ENCODE measurements at places on chromosomes 11 and 22.

- no peak for DNase-seq
These were observed 1.0 kb downstream of the MN1 start for GRCh38 chr22:27800250-27801201.

DNA sequence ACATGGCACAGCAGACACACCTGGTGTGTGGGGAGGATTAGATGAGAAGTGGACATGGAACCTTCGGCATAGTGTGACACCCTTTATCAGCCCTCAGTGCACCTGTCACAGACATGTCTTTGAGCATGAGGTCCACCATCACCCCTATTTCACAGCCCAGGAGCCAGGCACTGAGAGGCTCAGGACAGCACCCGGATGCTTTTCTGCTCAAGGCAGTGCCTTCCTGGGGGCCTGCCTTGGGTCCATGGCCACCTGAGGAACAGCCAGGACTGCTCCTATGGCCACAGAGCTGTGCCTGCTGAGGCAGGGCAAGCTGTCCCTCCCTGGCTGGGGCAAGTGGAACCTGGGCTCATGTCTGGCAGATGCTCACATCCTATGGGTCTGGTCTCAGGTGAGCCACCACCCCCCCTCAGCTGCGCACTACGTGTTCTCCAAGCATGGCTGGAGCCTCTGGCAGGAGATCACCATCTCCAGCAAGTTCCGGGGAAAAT, 75.8 kb downstream of the MORC2 start:
- DNase-seq: no peak

- no peak for DNase-seq
These were observed 11.4 kb upstream of the CAT start for GRCh38 chr11:34427186-34427805.

DNA sequence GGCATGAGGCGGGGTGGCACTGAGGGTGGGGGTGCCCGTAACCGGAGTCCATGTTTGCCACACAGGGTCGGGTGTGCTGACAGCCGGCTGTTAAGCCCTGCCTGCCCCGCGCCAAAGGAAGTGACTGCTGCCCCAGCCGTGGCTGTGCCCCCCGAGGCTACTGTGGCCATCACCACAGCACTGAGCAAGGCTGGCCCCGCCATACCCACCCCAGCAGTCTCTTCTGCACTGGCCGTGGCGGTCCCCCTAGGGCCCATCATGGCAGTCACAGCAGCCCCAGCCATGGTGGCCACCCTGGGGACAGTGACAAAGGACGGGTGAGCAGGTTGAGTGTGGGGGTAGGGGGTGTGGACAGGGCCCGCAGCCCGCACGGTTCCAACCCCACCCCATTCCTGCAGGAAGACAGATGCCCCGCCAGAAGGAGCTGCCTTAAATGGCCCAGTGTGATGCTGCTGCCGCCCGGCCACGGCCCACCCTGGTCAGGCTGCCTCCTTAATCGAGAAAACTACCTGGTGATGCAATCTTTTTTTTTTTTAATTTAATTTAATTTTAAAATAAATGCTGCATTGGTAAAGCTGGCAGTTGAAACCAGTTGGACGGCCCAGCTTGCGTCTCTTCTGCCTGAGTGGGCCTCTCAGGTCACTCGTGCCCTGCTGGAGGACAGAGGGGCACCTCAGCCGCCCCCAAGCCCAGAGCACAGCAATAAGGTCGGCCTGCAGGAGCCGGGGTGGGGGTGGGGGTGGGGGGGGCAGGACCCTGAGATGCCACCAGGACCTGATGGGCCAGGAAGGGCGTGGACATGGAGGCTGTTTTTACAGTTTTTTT, 30.8 kb downstream of the SBF1 start:
- no peak for DNase-seq

DNA sequence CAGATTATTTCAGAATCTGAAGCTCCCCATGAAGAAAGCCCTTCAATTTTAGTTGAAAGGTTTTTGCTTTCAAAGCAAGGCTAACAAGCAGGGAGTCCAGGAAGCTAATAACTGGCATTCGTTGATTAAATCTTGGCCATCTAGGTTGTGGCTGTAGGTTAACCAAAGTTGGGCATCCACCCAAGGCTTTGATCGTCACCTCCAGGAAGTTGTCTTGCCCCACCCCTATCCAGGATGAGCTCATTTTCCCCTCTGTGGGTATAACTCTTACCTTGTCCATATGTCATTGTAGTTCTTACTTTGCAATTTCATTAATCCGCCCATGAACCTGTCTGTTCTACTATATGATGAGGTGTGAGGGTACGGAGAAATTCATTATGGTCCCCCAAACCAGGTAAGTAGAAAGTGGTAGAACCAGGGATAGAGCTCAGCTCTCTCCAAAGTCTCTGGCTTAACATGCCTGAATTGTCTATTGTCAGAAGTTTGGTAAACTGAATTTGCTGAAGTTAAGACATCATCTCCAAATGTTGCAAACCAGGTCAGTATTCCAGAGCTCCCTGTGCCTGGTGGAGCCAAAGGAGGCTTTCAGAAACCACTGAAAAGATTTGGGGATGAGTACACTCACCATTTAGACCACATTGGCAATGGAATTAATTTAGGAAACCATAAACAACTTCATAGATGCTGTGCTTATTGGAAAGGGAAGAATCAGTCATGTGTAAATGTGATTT, 97.1 kb downstream of the CD44 start:
- DNase-seq: no peak

- DNase-seq: no peak
These were observed 515.7 kb downstream of the BUD13 start for GRCh38 chr11:116257092-116257491.

DNA sequence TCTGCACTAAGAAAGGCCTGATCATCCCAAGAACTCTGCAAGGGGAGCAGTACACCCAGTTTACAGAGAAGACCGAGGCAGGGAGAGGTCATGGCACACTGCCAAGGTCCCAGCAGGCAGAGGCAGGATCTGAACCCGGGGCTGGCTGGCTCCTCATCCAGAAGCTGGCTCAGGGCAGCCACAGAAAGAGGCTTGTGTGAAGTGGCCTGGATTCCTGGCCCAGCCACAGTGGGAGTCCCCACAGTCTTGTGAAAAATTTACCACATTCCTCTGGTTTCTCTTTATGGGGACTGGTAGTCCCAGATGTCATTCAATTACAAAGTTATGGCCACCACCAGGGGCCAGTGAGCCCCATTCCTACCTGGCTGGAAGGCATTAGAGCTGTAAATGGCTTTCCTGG, 440.5 kb downstream of the MIAT start:
- no peak for DNase-seq

DNA sequence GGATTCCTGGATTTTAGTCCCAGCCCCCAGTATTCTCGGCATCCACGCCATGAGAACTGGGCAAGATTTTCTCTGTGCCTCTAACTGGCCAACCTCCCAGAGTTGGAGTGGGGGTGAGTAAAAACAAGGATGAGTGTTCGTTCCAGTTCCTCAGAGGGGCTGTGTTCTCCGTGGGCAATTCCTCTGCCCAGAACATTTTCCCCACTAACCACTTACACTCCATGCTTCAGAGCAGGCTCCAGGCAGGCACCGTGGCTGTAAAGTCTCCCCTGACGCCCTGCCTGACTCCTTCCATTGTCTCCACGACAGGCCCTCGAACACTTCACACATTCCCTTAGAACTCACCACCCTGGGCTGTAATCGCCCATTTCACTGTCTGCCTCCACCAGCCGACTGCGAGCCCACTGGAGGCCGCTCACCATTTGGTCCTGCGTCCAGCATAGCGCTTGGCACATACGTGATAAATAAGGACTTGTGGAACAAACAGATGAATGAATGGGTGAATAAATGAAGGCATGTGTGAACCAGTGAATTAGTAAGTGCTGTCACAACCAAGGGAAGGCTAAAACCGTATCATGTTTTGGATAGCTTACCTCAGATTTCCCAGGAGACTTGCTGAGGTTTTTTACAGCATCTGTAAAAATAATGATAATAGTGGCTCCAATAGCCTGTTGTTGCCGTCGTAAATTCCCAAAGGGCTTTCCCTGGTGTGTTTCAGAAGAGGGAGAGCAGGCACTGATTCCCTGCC, 6.1 kb downstream of the APLNR start:
- no peak for DNase-seq

- DNase-seq: no peak
These were observed 2.2 kb downstream of the C11orf24 start for GRCh38 chr11:68269414-68270081.

GRCh38 chr11:11246166-11246565, 106.9 kb downstream of the CSNK2A3 start:
- DNase-seq: no peak

GRCh38 chr11:1305063-1305495, 4.4 kb downstream of the TOLLIP start:
- DNase-seq: no peak

GRCh38 chr11:12061851-12062560, 48.4 kb upstream of the MICAL2 start:
- DNase-seq: no peak

- no peak for DNase-seq
These were observed 48.6 kb downstream of the C11orf91 start for GRCh38 chr11:33651990-33652389.

DNA sequence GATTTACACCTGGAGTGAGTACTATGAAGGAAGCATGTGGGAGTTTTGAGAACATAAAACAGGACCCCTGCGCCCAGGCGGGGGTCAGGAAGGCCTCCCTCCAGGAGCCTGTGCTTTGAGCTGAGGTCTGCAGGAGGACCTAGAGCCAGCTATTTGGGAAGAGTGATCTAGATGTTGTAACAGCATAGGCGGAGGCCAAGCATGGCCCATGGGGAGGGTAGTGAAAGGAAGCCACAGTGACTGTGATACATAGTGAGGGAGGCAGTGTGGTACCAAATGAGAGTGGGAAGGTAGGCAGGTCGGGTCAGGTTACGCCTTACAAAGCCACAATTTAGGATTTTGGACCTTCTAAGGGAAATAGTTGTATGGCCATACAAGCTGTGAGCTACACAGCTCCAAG, 147.5 kb downstream of the PARVA start:
- no peak for DNase-seq

DNA sequence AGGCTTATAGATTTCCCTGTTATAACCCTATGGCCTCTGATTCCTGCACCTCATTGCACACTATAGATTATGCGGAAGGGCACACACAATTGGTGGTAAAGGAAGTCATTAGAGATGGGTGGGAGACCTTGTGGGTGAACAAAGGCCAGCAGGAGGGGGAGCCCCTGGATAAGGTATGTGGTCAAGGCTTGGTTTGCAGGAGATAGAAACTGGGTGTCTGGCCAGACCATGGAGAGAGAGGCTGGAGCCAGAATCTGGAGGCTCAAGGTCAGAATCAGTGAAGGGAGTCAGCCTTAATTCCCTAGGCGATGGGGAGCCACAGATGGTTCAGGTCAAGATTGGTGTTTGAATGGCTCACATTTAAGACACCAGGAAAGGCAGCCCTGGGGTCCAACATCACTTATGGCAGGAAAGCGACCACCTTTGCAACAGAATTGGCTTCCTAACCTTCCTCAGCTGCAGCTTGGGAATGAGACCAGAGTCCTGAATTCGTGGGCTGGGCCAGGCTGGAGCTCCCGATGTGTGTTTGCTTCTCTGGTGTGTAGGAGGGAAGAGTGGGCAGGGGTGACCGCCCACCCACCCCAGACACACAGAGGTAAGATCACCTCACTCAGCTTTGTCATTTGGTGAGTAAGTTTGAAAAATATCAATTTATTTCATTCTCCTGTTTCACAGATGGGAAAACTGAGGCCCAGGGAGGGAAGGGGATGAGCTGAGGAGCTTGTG, 22.7 kb upstream of the SCUBE1 start:
- DNase-seq: no peak

GRCh38 chr22:38751422-38752346, 4.1 kb downstream of the SUN2 start:
- DNase-seq: peak; percentile 24

Measured in cerebellar cortex (tissue), 1 donor.